ENCODE measurements at places on chromosomes 4 and X. TPM values are rescaled to one million over a fixed set of nuclear protein-coding genes. Genes with fewer than 3 reads are reported as not detected.

TEX13C gene
- not detected for total RNA-seq

ADH7 gene
- not detected for total RNA-seq

MFAP3L gene
- total RNA-seq = 13.6 TPM

CENPVL1 gene
- not detected for total RNA-seq

ZDHHC15 gene
- 8.0 TPM for total RNA-seq

SMARCA1 gene
- total RNA-seq = 96.0 TPM

USP51 gene
- total RNA-seq = 6.6 TPM

CFAP47 gene
- 0.37 TPM for total RNA-seq

PDGFC gene
- total RNA-seq = 73.5 TPM

VCX3B gene
- total RNA-seq = not detected

DNA sequence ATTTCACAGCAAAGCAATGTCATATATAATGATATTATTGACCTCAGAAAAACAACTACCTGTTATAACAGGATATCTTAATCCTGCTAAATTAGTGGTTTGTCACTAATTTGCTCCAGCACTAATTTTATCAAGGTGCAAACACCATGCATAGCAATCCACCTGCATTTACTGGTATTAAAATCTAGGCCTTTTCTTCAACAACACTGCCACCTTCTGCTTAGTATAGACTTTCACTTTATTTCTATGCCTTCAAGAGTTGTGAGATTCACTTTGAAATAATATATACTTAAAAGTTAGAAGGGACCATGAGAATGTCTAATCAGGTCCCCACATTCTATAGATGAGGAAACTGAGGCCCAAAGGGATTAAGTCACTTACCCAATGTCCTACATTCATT is 82.1 kb upstream of the IQCM start:
- no peak for DNase-seq

GRCh38 chr4:189365451-189365850 is 575.2 kb upstream of the FRG1 start:
- DNase-seq = no peak

GRCh38 chr4:83831588-83831987 is 295.7 kb downstream of the GPAT3 start:
- no peak for DNase-seq

- no peak for DNase-seq
Measured at GRCh38 chrX:38220024-38220414, 652 bp downstream of the SRPX start.

- DNase-seq = no peak
Measured at GRCh38 chr4:70759126-70759525, 37.4 kb downstream of the RUFY3 start.

- no peak for DNase-seq
Measured at GRCh38 chrX:7202206-7202605, 54.3 kb upstream of the PUDP start.

- DNase-seq = no peak
Measured at GRCh38 chr4:18813055-18813454, 791.5 kb upstream of the LCORL start.

GRCh38 chr4:84596826-84597225 is 13.9 kb downstream of the CDS1 start:
- DNase-seq = no peak

- DNase-seq = no peak
Measured at GRCh38 chr4:2714918-2715317, 41.2 kb downstream of the TNIP2 start.

DNA sequence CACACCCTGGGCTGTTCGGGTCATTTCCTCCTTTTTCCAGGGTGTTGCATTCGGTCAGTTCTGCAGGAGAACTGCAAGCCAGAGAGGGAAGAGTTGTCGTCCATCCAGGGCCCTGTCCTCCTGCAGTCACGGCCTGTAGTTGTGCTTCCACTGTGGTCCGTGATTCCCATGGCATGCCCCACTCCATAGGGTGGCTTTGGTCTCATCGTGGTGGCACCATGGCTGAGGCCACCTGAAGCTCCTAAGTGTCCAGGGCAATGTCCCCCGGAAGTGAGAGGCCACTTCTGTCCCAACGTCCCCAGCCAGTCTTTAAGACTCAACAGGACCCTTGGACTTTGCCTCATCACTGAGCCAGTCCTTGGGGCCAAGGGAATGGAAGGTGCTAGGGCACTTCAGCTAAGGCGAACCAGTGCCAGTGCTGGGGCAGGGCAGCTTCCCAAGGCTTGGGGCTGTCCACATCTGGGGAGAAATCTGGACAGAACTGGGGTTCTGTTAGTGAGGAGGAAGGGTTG is 83.7 kb downstream of the HTRA3 start:
- DNase-seq = no peak

- DNase-seq = no peak
Measured at GRCh38 chrX:11992271-11992670, 146.0 kb upstream of the FRMPD4 start.

DNA sequence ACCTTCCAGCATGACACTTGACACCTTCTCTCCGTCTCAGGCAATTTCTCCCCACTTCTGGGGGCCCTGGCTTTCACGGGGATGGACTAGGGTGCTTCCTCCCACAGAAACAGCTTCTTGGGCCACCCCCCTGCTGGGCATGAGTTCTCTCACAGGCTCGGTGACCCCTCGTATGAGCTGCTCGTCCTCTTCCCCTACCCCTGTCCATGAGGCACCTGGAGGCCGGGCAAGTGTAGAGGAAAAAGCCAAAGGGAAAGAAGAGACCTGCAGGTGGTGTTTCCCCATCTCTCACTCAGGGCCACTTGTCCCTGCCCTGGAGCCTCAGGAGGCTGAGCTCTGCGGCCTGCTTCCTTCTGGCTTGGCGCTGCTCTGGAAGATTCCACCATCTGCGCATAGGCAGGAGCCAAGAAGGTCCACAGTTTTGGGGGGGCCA is 1.9 kb upstream of the RGS12 start:
- no peak for DNase-seq

- no peak for DNase-seq
Measured at GRCh38 chr4:189087971-189088370, 852.7 kb upstream of the FRG1 start.

DNA sequence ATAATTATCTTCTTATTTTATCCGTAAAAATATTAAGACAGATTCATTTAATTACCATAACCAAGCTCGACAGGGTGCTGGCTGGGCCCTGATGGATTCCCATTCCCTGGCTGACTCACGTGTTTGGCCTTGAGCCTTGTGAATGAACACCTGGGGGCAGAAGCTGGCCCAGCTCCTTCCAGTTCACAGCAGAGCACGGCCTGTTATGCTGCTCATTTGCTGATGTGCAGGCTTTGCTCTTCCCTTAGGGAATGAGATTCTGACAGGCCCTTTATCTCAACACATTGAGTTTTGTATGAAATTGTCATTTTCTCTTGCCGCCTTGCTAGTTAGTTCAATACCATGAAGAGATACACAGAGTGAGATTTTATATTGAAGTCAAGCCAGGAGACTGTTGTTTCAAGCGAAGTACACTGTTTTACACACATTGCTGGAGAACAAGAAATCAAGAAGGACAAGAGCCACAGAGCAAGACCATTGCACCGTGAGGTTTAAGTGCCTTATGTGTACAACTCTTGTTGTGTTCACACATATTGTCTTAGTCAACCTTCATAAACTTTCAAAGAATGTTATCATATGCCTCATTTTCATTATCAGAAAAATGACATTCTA is 1583.3 kb downstream of the STIM2 start:
- DNase-seq = no peak

GRCh38 chr4:5465529-5465928 is 242.8 kb downstream of the EVC2 start:
- DNase-seq = no peak

DNA sequence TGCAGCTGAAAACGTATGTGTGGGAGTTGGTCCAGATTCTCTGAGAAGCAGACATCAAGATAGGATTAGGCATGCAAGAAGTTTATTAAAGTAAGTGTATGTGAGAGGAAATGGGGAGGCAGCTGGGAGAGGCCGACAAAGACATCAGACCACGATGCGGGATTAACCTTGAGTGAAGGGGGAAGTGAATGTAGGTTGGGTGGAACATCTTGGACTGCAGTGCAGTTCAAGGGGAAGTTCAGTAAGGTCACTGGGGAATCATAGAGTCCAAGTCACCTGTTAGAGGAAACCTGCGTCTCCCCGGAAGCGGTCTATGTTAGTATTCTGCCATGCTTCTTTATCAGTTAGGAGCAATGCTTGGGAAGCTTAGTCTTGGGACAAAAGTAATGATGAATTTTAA is 22.0 kb downstream of the CXCL8 start:
- DNase-seq = no peak

- DNase-seq = no peak
Measured at GRCh38 chrX:7993873-7994272, 66.7 kb upstream of the PNPLA4 start.

GRCh38 chr4:139898293-139898692 is 232.7 kb downstream of the MGST2 start:
- no peak for DNase-seq

DNA sequence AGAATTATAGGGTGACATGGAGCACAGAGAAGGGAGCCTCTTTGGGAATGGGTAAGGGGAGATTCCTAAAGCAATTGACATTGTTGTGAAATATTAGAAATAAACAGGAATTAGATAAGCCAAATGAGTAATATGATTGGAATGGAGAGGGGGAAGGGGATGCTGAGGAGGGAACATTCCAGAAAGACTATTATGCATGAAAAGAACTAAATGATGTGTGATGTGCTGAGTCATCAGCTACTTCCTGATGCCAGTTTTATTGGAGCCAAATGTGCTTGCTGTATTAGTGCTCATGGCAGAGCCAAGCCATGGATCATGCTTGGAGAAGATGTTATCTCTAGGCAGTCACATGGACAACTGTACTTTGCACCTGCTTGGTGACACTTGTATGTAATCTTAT is 189.0 kb upstream of the HCCS start:
- DNase-seq = no peak

DNA sequence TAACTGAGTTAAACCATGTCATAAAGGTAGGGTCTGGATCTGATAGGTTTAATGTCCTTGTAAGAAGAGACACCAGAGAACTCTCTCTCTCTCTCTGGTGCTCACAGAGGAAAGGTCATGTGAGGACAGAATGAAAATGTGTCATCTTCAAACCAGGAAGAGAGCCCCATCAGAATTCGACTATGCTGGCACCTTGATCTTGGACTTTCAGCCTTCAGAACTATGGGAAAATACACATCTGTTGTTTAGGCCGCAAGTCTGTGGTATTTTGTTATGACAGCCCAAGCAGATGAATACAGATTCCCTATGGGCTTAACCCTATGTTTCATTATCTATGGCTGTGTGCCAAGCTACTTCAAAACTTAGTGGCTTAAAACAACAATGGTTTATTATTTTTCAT is 105.5 kb upstream of the DDIT4L start:
- DNase-seq = no peak

- DNase-seq = no peak
Measured at GRCh38 chr4:25110527-25111329, 49.5 kb downstream of the SEPSECS start.

GRCh38 chr4:38620527-38621027 is 43.4 kb upstream of the KLF3 start:
- no peak for DNase-seq

DNA sequence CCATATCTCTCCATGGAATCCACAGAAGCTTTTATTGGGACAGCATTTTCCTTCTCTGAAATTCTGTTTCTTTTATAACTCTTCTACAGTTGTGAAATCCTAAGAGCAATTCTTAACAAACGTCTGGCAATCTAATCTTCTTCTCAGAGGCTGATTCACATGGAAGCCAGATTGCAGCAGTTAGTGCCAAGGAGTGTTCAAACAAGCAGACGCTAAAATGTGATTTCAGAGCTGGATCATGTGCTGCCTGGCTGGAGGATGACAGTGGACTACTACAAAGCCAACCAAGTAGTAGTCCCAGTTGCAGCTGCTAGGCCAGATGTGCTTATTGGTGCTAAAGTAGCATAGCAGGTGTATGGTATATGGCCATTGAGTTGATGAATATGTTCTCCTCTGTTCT is 27.7 kb upstream of the GLRB start:
- no peak for DNase-seq

DNA sequence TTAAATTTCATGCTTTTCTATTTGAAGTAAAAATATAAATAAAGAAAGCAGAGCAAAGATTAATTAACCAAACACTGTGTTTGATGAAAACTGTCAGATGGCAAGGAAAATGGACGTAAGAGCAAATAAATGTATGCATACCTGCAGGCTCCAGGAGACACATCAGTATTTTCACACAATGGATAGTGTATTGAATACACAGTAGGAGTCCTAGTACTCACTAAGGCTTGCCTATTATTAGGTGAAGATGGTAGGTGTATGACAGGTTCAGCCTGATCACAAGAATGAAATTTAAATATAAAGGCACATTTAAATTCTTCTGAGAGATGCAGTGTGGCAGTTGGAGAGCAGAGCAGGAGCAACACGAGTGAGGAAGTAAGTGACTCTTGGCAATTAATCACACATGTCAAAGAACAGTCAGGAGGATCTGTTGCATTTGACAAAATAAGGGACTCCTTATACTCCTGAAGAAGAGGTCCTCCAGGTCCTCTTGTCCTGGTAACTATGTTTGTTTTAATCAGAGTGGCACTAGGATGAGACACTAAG is 106.0 kb upstream of the NDST4 start:
- DNase-seq = no peak

DNA sequence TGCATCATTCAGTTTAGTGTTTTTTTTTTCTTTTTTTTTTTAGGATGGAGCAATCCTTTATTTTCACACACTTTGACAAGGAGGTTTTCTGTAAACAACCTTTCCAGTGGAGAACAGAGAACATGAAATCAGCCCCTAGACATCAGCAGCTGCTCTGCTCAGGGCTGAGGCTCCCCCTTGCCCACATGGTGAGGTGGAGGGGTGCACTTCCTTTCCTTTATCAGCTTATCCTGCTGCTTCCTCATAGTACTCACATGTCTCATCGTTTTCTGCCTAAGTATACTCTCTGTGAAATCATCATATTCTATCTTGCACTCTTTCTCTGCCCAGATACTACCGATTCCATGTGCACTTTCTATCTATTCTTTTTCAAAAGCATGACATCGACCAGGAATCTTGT is 47.6 kb upstream of the PRSS12 start:
- no peak for DNase-seq

DNA sequence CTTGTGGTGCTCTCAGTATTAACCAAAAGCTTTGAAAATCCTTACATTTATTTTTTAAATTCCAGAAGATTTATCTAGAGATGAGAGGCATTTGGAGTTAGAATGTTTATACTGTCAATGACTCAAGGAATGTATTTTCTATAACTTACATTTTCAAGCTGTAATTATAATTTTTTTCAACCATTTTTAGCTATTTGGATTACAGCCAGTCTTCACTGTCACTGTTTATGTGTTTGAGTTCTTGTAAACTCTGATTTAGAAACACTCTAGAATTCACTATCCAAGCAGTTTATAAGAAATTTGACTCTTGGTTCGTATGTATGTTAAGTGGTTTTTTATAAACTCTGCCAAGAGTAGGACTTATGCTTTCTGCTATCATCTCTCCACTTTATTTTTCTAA is 36.7 kb upstream of the GUCY1A1 start:
- DNase-seq = peak; percentile 59

DNA sequence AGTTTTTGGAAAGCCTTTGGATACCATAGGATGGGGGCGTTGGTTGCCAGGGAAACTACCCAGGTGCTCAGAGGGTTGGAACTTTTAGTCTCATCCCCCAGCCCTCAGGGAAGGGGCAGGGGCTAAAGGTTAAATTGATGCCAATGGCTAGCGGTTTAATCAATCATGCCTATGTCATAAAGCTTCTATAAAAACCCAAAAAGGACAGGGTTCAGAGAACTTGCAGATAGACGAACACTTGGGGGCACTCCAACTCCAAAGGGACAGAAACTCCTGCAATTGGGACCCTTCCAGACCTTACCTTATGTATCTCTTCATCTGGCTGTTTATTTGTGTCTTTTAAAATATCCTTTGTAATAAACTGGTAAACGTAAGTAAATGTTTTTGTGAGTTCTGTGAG is 30.0 kb upstream of the GPR173 start:
- no peak for DNase-seq
